ENCODE measurements at places on chromosomes 5 and 9.
A peak's percentile ranks its signal among the peaks of the same experiment; 100 is the strongest.

GRCh38 chr9:88578121-88579049 lies 43.4 kb downstream of the NXNL2 start:
- peak; percentile 29 for DNase-seq

DNA sequence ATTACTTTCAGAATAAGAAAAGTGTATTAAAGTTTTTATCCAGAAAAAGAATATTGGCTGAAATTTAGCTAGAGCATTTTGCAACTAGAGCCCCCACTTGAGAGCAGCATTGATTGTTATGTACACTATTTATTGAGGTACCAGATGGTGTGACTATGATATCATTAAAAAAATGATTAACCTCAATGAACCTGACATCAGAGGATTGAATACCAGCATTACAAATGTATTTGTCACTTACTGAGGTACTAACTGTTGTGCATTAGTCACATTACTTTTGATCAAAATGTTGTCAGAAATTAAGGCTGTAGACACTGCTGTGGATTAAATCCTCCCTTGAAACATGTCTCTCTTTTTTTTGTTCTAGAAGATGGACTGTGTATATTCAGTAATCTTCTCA lies 127.8 kb upstream of the DHFR start:
- DNase-seq, result no peak

GRCh38 chr9:20331095-20331685 lies 291.1 kb downstream of the MLLT3 start:
- DNase-seq, result no peak

DNA sequence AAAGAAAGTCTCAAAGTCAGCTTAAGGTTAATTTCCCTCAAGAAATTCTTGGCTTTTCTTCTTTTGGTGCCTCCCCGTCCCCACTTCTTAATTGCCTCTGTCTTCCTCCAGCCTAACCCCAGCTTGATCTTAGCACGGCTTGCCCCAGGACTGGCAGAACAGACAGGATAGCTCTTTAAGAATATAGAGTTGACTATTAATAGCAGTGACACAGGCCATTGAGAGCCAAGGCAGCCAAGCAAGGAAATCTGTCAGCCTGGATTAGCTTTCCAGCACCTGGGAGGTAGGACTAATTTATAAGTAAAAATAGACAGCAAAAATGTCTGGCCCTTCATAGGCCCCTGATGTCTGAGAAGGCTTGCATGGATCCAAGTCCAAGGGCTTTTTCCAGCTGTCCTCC lies 384.6 kb upstream of the SLC30A5 start:
- DNase-seq, result no peak

DNA sequence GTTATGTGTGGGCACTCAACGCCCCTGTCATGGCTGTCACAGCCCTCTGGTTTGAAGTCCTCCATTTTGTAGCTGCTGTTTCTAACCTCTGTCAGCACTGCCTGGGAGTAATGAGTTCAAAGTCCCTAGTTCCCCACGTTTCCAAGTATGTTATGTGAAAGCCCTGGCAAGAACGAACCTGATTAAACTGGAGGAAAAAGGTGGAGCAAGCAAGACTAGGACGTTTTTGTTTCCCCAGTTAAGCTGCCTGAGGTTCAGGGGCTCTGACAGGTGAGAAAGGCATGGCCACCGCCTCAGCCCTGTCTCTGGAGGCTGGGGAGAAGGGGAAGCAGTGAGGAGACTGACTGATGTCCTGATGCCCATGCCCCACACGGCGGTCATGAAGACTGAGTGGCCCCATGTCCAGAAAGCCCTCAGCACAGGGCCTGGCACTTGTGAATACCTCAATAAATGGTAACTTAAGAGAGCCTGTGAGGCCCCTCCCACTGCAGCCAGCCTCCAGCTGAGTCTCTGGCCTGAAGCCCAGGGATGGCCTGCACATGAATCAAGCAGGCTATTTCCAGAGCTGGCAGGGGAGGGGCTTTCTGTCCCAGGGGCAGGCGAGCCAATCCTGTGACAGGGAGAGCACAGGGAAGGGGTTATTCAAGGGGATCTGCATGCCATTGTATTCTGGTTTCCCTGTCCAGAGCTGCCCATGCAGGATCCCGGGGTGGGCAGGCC lies 61.8 kb downstream of the PFDN1 start:
- DNase-seq, result no peak

GRCh38 chr5:124736082-124736804 lies 10.2 kb downstream of the ZNF608 start:
- DNase-seq, result no peak

GRCh38 chr9:136656795-136657611 lies 5.7 kb upstream of the EGFL7 start:
- no peak for DNase-seq

DNA sequence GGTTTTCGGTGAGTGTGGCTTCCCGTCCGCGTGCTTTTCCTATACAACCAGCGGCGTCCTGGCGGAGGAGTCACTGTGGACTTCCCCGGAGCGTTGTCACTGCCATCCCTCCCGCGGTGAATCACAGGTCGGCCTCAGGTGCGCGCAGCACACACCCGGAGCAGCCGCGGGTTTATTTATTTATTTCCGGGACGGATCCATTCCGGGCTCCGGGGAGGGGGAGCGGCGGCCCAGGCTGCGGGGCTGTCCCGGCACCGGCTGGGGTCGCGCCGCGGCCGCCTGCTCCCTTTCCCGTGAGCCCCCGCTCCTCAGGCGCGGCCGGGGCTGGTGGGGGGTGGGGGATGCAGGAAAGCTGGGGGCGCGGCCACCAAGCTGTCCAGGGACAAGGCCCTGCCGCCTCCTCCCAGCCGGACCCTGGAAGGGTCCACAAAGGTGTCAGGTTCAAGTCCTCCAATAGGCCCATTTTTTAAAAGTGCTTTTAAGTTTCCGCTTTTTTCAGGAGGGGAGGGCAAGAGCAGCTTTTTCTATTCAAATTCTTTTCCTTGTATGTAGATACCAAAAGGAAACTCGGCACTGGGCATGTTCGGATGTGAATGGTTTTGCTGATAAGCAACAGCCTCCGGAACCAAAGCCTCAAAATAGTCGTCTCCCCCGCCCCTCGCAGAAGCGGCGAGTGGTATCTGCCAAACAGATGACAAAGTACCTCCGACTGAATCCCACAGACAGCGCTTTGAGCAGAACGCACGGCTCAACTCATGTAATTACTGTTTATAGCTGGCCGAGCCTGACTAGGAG lies 192.5 kb downstream of the CD180 start:
- DNase-seq, result peak; percentile 91

All from glomerular endothelial cell (primary cell).